ENCODE measurements at places on chromosomes 1 and 21. TPM values are rescaled to one million over a fixed set of nuclear protein-coding genes. Genes with fewer than 3 reads are reported as not detected.

NUDT4B gene
- total RNA-seq: 0.58 TPM

SLC9C2 gene
- not detected for total RNA-seq

GNAT2 gene
- 0.54 TPM for total RNA-seq

IL22RA1 gene
- total RNA-seq: not detected

- no peak for ATAC-seq
Observed at GRCh38 chr21:35615325-35615724, 445.0 kb downstream of the SETD4 start.

DNA sequence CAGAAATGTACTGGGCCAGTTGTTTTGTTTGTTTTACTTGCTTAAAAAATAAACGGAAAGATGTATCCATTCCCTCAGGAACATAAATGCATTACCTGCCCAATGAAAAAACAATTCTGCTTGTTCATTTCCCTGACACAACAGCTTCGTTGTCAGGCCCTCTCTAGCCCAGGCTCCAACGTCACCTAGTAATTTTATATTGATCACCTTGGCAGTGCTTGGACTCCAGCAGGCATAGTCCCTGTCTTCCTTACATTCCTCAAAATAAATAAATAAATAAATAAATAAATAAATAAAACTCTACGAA, 1.2 kb downstream of the CEP170 start:
- ATAC-seq: no peak

DNA sequence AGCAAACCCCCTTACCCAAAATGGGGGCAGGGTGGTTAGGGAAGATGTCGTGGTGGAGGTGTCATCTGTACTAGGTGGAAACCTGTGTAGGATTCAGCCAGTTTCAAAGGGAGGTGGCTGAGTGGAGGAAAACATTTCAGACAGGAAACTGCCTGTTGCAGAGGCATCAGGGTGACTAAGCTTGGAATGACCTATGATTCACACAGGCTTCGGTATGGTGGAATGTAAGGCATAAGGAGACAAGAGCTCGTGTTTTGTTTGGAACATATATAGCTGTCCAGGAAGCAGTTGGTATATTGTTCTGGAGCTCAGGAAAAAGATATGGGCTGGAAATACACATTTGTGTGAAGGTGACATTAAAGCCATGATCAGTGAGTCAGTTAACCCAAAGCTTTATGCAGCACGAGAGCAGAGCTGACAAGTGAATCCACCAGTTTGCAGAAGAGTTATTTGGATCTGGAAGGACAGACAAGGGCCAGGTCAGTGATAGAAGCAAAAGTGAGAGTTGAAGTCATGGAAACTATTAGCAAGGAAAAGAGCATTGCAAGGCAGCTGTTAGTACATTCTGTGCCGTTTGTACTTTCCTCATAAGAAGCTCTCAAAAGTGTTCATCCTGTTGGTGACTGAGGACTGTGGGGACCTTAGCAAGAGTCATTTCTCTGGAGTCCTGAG, 12.2 kb downstream of the UTP25 start:
- peak; percentile 86 for ATAC-seq

GRCh38 chr1:159000625-159001024, 9.1 kb upstream of the IFI16 start:
- no peak for ATAC-seq

DNA sequence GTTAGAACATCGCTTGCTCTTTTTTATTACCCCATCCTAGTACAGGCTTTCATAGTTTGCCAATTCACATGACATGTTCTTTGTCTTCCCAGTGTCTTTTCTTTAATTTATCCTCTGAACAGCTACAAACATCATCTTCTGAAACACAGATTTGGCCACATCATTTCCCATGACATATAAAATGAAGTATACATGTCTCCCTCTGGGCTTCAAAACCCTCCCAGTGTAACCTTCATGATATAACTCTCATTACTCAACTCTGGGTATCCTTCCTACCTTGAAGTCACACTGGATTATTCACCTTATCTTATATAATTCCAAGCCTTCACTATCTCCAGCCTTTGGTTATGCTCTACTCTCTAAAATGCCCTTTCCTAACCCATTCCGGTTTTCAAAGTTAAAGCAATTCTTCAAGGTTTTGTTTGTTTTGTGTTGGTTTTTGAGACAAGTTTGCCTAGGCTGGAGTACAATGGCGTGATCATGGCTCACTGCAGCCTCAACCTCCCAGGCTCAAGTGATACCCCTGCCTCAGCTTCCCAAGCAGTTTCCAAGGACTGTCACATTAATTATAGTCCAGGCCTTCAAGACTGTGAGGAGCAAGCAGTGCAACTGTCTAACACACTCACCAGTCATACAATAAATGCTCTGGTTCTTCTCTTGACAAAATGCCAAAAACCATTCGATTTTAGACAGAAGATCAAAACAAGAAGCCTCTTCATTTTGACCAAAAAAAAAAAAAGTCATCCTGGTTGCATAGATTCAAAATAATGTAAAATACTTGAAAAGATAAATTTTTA, 5.8 kb downstream of the RGS1 start:
- no peak for ATAC-seq

- no peak for ATAC-seq
Observed at GRCh38 chr1:31708324-31708723, 4.5 kb upstream of the COL16A1 start.

Measured in activated T-helper 17 cell treated with anti-CD3 and anti-CD28 coated beads, Interleukin-2, amount 50 U/mL, for 72 hours (primary cell).